Left renal cortex interstitium (tissue), 4 donors: ENCODE measurements at places on chromosomes 2 and 18.

GRCh38 chr2:217383620-217384019 is 523.8 kb upstream of the TNP1 start:
- DNase-seq: no peak

GRCh38 chr18:35582899-35583558 is 1.5 kb downstream of the GALNT1 start:
- DNase-seq: no peak

- no peak for DNase-seq
These were observed at the start of gene CXCR2 for GRCh38 chr2:218125626-218126080. CXCR2 (plus strand) TSS chr2:218126028; CDS start chr2:218134802, 8,774 bp downstream.

- no peak for DNase-seq
These were observed 49.7 kb upstream of the ODC1 start for GRCh38 chr2:10497797-10498251.

GRCh38 chr2:96783388-96783787 is 22.7 kb downstream of the CNNM4 start:
- no peak for DNase-seq

DNA sequence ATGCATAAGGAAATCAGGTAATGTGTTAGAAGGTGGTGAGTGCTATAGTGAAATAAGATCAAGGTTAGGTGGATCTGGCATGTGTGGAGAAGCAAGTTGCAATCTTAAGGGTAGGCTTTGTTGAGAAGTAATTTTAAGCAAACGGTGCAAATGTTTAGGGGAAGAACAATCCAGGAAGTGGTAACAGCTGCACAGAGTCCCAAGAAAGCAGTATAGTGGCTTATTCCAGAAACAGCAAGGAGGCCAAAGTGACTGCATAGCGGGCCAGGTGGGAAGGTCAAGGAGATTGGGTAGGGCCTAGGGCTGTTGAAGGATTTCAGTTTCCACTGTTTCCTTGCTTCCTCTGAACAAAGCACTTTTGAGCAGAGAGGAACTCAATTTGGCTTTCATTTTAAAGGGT is 30.0 kb upstream of the RAB1A start:
- DNase-seq: no peak

DNA sequence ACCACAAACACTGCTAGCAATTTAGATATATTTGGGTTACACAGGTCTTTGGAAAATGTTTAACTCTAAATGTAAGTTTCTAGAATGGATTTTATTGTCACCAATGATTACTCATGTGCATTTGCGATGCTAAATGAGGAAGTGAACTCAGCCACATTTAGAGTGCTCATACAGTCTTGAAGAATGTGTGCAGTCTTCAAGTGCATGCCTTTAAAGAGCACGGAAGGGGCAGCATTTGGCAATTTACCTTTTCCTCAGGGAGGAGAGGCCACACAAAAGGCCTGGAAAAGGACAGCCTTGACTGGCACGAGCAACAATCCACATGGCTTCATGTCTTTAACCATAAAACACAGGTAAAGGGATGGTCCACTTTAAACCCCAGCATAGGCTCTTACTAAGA is 78.5 kb upstream of the STK17B start:
- DNase-seq: no peak

DNA sequence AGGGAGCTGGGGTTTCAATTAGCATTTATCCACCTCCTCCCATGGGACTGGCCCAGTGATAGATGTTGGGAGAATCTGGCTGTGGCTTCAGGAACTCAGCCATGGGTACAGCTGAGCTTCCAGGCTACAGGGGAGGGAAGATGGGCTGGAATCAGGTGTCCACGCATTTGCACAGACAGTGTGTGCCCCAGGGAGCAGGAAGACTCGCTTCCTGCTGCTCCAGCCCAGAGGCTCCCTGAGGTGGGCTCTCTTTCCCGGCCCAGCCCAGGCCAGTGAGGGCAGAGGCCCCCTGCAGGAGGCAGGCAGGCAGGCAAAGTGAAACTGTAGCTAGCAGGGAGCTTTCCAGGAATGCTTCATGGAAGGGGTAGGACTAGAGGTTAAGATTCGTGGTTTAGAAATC is 28.7 kb downstream of the DYSF start:
- no peak for DNase-seq

- no peak for DNase-seq
These were observed 110.8 kb upstream of the NRP2 start for GRCh38 chr2:205571360-205571959.

DNA sequence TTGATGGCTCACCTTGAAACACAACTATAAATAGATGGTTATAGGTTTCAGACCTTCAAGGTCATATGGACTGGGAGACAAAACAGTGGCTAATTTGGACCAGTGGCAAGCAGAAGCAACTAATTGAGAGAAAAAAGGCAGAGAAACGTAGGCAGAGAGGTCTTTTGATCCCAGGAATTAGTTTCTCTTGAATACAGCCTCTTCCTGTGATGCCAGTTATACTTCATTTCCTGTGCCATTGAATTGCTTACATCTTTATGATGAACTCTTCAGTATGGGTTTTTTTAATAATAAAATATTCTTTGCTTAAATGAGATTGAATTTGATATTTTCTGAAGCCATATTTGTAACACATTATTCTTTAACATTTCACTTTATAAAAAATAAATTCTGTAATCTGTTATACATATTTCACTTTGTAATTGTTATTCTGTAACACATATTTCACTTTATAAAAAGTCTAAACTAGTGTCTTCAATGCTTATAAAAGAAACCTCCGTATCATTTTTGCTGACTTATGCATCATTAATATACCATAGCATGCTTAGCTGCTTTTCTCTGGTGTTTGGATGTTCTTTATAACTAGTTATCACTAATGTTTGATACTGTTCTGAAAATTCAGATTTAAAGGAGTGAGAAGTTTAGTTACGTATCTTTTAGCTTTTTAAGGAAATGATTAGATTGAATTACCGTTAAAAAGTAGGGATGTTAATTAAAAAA is 8.9 kb downstream of the VAPA start:
- no peak for DNase-seq

DNA sequence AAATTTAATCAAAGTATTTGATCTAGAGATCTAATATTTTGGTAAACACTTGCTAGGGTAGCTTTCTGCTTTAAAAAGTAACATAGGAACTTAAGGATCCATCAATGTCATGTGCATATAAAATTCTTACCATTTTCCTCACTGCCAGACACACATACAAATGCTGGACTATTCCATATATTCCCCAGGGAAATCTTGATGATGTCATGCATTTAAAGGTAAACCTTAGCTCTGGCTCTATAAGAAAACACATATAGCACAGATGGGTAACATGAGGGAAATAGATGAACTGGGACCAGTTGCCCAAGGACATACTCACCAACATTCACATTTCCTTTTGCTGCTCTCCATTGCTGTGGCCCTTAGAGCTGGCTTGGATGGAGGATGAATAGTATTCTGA is 79.1 kb upstream of the FMNL2 start:
- DNase-seq: no peak

GRCh38 chr18:43068781-43069180 is 46.7 kb downstream of the RIT2 start:
- no peak for DNase-seq
